EH (cell line): ENCODE measurements at places on chromosomes 12 and 14.
A peak's percentile ranks its signal among the peaks of the same experiment; 100 is the strongest.

- DNase-seq, result peak; percentile 28
Measured at GRCh38 chr12:125145196-125145595, 80.0 kb downstream of the AACS start.

- no peak for DNase-seq
Measured at GRCh38 chr12:132021965-132022364, 72.2 kb downstream of the EP400 start.

GRCh38 chr14:71709076-71709475 lies 223.2 kb upstream of the RGS6 start:
- no peak for DNase-seq

DNA sequence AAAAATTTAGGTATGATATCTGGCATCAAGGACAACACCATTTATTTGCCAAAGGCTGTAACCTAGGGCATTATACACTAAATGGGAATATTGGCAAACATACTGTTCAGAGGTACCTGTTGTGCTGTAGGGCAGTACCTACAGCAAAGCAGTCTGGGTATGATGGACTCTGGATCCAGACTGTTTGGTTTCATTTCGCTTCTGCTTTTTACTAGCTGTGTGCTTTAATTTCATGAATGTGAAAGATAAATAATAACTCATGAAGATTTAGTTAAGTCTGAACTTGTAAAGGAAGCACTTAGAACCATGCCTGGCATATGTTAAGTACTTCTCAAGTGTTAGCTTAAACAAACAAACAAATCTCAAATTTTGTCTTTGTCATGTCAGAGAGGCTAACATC lies 17.7 kb upstream of the SLC38A2 start:
- DNase-seq, result no peak

DNA sequence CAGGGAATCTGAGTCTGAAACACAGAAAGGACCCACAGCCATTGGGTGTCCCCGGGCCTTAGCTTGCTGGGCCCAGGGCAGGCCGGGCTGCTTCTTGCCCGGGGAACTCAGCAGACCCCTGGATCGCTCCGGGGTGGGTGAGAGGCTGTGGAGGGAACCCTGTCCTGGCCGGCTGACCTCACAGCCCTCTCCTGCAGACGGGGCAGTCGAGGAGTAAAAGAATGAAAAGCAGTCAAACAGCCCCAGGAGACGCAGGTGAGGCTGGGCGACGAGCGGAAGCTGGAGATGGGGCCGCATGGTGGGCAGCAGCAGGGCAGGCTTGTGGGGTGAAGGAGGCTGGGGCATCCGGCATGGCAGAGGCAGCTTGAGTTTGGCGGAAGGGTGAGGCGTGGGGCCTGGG lies 57.0 kb downstream of the KIF26A start:
- no peak for DNase-seq

- peak; percentile 42 for DNase-seq
Measured at GRCh38 chr12:114697741-114698565, 14.0 kb upstream of the TBX3 start.

GRCh38 chr12:74537126-74537706 lies 419 bp upstream of the ATXN7L3B start:
- DNase-seq, result peak; percentile 70

DNA sequence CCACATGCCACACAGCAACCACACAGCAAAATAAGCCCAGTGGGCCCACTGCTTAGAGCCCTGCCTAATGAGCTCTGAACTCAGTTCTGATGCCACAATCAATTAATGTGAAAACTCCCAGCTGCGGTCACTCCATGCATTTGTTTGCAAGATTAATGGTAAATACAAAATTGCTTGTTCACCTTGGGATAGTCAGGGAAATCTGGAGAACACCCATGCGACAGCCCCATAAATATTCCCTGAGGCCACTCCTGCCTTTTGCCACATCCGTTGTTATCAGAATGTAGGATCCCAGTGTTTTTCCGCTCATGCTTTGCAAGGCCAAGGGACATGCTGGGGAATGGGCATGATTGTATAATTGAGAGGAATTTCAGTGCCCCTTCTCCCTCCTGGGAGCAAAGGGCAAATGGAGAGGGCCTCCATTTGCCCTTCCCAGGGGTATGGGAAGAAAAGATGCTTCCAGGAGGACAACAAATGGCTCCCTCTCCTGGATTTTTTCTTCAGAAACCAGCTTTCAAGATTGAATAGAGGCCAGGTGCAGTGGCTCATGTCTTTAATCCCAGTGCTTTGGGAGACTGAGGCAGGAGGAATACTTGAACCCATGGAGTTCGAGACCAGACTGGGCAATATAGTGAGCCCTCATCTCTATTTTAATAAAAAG lies 30.8 kb upstream of the CMKLR1 start:
- no peak for DNase-seq
